ENCODE measurements at places on chromosomes 16 and 17.

DNA sequence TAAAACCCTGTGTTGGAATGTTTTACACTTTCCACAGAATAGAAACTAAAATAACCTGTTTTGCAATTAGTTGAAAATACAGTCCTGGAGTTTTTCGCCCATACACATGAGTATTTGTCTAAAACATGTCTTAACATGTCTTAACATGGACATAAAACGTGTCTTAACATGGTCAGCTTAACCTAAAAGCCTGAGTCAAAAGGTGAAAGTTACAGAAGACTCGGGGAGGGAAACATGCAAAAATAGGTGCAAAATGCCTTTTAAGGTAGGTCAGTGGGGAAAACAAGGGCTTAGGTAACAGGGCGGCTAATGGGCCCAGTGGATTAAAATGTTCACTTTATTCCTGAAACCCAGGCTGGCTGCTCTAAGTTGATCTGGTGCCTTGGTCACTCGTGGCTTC, 56.1 kb upstream of the RBL2 start:
- no peak for DNase-seq

- no peak for DNase-seq
These were observed 23.6 kb upstream of the ATP5MC1 start for GRCh38 chr17:48868916-48869500.

DNA sequence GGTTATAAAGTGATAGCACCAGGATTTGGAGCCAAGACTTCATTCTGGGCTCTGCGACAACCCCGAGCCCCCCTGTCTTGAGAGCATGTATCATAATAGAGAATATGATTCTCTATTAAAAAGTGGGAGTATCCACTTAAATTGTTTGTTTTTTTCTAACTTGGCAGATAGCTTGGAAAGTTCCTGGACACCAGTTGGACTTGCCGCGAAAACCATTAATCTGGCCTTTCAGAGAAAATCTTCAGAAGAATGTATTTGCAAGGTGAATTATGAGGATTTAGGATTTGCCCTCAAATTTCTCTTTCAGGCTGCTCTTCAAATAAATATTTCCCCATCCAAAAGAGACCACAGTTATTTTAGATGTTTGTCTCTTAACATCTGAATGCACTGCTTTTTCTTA, 53.5 kb downstream of the MARCHF10 start:
- no peak for DNase-seq

DNA sequence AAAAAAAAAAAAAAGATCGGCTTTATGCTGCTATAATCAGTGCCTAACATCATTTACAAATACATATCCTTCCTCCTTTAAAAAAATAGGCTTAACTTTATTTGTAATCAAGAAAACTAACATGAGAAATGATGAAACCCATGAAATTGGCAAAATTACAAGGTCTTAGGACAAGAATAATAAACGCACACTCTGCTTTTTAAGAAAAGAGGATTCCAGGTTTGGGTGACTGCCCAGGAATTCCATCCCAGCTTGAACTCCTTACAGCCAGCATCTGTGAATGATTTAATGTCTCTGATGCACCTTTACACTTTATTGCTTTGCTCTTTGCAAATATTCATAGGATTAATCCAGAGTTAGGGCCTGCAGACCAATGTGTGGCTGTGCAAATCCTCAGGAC, 196.0 kb downstream of the CBLN1 start:
- DNase-seq: no peak

GRCh38 chr17:70238646-70239045, 69.3 kb downstream of the KCNJ2 start:
- DNase-seq: no peak
